ENCODE measurements at places on chromosomes 13 and 19. TPM values are rescaled to one million over a fixed set of nuclear protein-coding genes. Genes with fewer than 3 reads are reported as not detected.

Gene TUBA3C
- not detected for total RNA-seq

Gene CTXN1
- total RNA-seq, result 0.66 TPM

Gene IGFL1
- not detected for total RNA-seq

Gene IFNL2
- total RNA-seq, result not detected

Gene ADAMTSL5
- total RNA-seq, result 1.5 TPM

Gene ADPRHL1
- 1.5 TPM for total RNA-seq

Gene ZNF580
- total RNA-seq, result 3.3 TPM

Gene CGB8
- not detected for total RNA-seq

Gene AKAP11
- 25.9 TPM for total RNA-seq

Gene DHRS12
- total RNA-seq, result 4.1 TPM

Measured in fibroblast of lung (primary cell).